ENCODE measurements at places on chromosomes 3 and 15. TPM values are rescaled to one million over a fixed set of nuclear protein-coding genes. Genes with fewer than 3 reads are reported as not detected.

MRAS gene
- 26.8 TPM for total RNA-seq

CDHR4 gene
- not detected for total RNA-seq

ANKUB1 gene
- not detected for total RNA-seq

MUSTN1 gene
- not detected for total RNA-seq

RAB6B gene
- 1.7 TPM for total RNA-seq

CFAP161 gene
- not detected for total RNA-seq

CGNL1 gene
- 2.0 TPM for total RNA-seq

C3orf49 gene
- total RNA-seq = not detected

LEKR1 gene
- total RNA-seq = 0.88 TPM

EFCAB12 gene
- total RNA-seq = not detected

IL5RA gene
- total RNA-seq = not detected

TAGLN3 gene
- total RNA-seq = not detected

KCNMB2 gene
- total RNA-seq = not detected

LRRN1 gene
- total RNA-seq = not detected

IMPG2 gene
- total RNA-seq = 0.20 TPM

PPP1R14D gene
- total RNA-seq = not detected

MLF1 gene
- total RNA-seq = 4.5 TPM

FSD2 gene
- total RNA-seq = not detected

SMCO1 gene
- total RNA-seq = not detected

ANKRD63 gene
- total RNA-seq = not detected

ZNF662 gene
- 1.1 TPM for total RNA-seq

SH2D7 gene
- total RNA-seq = not detected

GOLGA6B gene
- not detected for total RNA-seq

SERINC4 gene
- not detected for total RNA-seq

AMOTL2 gene
- 69.4 TPM for total RNA-seq

LSAMP gene
- total RNA-seq = 7.9 TPM

GOLGA8S gene
- total RNA-seq = 0.39 TPM

UROC1 gene
- total RNA-seq = not detected

ACTL6A gene
- total RNA-seq = 39.3 TPM

STAC gene
- total RNA-seq = 0.05 TPM

MKRN2 gene
- total RNA-seq = 30.1 TPM

MYD88 gene
- total RNA-seq = 33.1 TPM
